ENCODE measurements at places on chromosomes 3 and 15.

DNA sequence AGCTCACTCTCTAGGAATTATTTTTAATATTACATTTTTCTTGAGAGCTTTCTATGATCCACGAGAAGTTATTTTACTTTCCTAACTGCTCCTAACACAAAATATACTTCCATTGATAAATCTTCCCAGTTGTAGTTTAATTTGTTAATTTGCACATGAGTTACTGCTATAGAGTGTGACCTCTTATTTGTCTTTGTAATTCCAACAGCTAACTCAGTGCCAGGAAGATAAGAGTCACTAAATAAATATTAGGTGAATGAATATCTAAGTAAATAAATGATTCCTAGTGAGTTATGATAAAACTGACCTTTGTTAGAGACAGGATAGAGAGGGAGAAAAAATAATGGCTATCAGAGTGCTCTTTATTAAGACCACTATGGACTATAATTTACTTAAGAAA, 319.9 kb downstream of the NAALADL2 start:
- no peak for DNase-seq

DNA sequence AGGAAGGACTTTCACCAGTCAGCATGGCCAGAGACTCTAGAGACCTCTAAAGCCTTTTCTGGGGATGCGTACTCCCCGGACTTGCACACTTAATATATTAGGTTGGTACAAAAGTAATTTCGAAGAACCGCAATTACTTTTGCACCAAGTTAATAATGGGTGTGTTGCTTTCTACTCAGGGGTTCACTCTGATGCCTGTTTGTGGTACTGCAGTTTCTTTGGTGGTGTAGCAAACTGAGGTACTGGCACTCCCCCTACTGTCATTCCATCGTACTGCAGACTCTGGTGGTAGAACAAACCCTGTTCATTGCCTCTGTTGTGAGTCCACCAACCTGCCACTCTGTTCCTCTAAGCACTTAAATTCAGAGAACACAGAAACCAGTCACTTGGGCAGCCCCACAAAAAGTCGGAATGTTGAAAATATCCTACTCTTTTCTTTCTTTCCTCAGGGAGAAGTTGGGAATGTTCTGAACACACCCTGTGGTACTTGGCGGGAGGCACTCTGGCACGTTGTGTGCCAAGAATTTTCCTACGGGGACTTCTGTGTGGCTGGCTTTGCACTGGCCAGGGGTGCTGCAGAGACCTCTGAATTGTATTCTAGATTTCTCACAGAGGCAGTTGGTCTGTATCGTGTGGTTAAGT, 46.3 kb downstream of the GABRG3 start:
- DNase-seq = no peak

DNA sequence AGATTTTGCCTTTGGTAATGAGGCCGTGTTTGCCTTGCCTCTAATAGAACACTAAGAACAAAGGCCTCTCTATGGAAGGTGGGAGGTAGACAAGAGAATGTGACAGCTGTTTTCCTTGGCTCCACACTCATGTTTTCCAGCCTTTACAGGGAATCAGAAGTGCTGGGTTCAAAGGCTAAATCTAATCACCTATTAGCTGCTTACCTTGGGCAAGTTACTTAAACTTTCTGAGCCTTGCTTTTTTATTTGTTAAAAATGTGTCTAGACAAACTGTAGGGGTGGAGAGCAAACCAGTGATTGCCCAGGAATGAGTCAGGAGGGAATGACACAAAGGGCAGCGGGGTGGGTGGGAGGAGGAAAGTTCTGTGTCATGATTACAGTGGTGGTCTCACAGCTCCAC, 179.0 kb downstream of the P3H2 start:
- no peak for DNase-seq

GRCh38 chr3:3847994-3848922, 49.0 kb downstream of the LRRN1 start:
- DNase-seq = no peak

DNA sequence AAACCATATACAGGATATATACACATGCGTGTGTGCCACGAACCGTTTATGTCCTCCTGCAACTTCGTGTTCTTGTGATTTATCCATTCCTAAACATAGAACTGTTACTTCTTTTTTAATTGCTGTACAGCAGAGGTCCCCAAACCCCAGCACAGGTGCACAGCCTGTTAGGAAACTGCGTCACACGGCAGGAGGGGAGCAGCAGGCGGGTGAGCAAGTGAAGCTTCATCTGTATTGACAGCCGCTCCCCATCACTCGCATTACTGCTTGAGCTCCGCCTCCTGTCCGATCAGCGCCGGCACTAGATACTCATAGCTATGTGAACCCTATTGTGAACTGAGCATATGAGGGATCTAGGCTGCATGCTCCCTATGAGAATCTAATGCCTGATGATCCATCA, 34.9 kb upstream of the NRROS start:
- peak; percentile 29 for DNase-seq

DNA sequence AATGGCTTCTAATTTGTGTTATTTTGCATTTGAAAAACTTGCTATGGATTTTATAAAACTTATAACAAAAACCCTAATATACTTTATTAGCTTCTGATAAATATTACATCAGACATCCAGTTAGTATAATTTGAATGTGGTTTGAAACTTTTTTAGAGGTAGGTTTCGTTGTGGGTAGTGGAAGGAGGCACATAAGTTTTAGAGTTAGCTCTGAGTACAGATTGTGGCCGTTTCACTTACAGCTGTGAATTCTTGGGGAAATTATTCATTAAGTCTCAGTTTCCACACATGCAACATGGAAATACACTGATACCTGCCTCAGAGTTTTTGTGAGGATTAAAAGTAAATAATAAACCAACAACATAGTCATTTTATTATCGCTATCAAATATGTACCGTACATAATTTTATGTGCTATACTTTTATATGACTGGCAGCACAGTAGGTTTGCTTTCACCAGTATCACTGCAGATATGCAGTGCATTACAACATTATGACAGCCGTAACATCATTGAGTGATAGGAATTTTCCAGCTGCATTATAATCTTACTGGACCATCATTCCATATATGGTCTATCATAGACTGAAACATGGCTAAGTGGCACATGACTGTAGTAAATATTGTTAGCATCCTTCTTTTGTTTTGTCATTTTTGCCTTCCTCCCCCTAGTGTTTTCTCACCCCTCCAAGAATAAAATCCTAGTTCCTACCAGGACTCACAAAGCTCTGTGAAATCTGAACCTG, 175.6 kb downstream of the AKAP13 start:
- DNase-seq = no peak

GRCh38 chr15:59385171-59385570, 12.5 kb upstream of the MYO1E start:
- no peak for DNase-seq

GRCh38 chr3:198088421-198088955, 128.5 kb downstream of the LMLN start:
- no peak for DNase-seq

DNA sequence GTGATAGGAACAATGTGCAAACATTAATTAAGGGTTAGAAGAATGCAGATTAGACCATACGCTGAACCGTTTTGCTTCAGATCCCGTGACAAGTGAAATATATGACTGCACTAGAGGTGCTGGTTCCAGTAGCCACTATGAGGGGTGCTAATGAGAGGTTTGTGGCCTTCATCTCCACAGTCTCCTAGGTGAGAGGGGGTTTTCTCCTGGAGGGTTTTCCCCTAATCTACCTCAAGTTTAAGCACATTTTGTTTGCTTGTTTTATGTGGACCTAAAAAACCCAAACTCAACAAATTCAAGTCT, 13.7 kb upstream of the SHF start:
- no peak for DNase-seq

DNA sequence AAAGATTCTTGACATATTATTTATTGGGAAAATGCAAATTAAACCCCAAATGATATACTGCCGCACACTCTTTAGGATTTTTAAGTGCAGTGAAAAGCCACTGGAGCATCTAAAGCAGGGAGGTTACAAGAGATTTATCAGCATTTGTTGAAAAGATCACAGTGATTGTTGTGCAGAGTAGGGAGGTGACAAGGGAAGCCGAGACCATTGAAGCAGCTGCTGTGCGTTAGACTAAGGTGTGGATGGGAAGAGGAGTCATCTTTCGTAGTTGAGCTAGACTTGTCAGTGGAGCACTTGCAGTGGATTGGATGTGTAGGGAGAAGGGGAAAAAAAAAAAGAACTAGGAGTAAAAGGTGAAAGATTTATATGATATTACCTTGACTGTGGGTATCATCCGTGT, 854.6 kb downstream of the NTRK3 start:
- DNase-seq = no peak

DNA sequence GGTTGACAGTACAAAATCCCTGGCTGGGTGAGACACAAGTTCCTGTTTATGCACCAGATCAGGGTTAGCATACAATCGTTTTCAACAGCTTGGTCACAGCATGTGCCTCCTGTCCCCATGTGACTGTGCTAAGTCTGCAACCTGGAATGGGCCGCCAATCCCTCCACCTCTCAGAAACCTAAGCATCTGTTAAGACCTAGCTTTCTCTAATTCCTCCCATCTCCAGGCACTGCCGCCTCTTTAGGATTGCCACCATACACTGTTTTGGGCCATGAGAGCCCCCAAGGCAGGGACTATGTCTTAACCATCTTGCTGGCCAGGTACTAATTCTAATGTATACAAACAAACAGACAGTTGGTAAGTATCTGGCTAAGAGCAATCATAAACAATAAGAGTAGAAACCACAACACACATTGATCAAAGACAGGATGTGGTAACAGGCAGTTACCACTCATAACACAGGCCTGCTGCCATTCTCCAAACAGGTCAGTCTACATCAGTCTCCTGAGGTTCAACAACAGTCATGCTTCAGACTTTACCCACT, 25.6 kb downstream of the SEC22C start:
- no peak for DNase-seq

DNA sequence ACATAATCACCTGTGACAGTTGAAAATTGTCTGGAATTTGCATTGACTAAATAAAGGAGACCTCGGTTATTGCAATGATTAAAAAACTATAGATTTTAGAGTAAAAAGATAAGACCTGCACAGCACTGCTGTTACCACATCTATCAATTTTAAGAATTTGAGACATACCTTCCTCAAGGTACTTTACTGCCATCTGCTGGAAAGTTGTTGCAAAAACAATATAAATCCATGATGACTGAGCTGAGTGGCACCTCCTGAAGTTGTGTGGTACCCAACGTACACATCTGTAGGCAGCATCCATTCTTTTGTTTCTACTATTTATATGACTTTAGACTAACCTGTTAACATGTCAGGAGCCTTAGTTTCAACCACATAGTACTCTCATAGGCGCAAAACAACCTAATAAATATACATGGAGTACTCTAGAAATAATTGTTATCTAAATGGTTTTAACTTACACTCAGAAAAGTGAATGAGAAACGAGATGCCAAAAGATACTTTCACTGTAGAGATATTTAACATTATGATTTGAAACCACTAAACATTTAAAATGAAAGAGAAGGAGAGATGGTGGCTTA, 106.7 kb downstream of the GHSR start:
- DNase-seq = no peak

GRCh38 chr3:38054499-38055001, 15.5 kb downstream of the DLEC1 start:
- no peak for DNase-seq

GRCh38 chr3:98894791-98895576, 6.5 kb downstream of the DCBLD2 start:
- no peak for DNase-seq

DNA sequence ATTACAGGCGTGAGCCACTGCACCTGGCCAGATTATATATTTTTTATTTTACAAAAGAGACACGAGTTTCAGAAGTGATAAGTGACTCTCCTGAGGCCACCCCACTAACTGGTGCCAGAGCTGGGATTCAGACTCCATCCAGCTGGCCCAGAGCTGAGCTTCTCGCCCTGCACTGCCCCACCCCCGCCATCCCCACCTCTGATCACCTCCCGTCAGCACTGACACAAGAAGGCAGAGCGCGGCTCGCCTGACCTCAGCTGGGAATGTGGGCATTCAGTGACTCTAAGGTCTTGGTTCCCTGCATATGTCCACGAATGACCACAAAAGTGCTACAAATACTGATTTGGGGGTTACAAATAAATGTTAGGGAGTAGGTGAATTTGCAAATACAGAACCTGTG, 56.1 kb upstream of the GALNT15 start:
- no peak for DNase-seq

GRCh38 chr3:155026999-155027591, 53.0 kb upstream of the MME start:
- no peak for DNase-seq

DNA sequence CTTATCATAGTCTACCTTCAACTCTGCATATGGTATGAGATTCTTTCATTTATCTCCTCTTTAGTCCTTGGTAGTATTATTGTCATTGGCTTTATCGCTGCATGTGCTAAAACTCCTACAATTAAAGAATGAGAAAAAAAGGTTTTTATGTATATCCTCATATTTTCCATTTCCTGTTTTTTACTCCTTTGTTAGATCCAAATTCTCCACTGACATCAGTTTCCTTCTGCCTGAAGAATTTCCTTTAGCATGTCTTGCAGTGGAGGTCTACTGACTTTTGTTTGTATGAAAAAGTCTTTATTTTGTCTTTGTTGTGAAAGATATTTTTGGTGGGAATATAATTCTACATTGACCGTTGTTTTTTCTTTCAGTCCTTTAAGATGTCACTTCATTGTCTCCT, 81.0 kb upstream of the TNIK start:
- DNase-seq = no peak

DNA sequence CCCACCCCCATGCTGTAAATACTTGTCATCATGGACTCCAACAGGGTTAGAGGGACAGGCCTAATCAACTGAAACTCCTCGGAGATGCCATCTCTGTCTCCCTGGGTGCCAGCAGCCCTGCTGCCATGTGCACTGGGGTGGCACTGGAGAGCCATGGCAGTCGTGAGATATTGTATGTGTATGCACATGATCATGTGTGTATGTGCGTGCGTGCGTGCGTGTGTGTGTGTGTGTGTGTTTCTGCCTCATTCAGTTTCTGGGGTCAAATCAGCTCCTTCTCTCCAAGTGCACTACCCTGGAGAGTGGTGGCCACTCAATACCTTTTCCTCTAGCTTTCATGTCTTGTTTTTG, 3.2 kb upstream of the APEH start:
- no peak for DNase-seq

GRCh38 chr3:48405343-48405881, 24.5 kb downstream of the PLXNB1 start:
- no peak for DNase-seq

- no peak for DNase-seq
These were observed 199.2 kb downstream of the IL5RA start for GRCh38 chr3:2910997-2911396.

GRCh38 chr3:9676785-9677184, 26.8 kb upstream of the CPNE9 start:
- DNase-seq = no peak

Measured in activated CD8-positive, alpha-beta memory T cell treated with anti-CD3 and anti-CD28 coated beads for 1 hour (primary cell).